ENCODE measurements at places on chromosomes 13 and 19.

DNA sequence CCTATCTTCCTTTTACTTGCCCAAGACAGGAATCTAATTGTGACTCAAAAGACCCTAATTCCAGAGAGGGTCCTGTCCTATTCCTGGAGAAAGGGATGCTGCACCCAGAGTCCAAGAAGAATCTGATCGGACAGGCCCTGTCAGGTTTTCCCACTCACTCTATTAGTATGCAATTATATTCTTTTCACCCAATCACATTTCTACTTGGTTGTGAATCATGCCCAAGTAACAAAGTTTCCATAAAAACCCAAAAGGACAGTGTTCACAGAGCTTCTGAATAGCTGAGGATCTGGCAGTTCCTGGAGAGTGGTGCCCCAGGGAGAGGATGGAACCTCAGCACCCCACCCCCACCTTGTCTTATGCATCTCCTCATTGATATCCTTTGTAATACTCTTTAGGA, 135.3 kb upstream of the SLITRK5 start:
- H3K27ac ChIP-seq, result no peak overlapping the region
- H3K4me3 ChIP-seq, result no peak overlapping the region
- no peak for DNase-seq
- H3K36me3 ChIP-seq, result no peaks in the 10 kb centered on the region

GRCh38 chr19:39446365-39447084, 1.1 kb downstream of the SUPT5H start:
- no peaks in the 10 kb centered on the region for H3K27me3 ChIP-seq
- H3K36me3 ChIP-seq, result no peaks in the 10 kb centered on the region
- DNase-seq, result no peak
- peak overlapping the region; percentile 97 for H3K27ac ChIP-seq

- no peak overlapping the region for H3K27ac ChIP-seq
- no peaks in the 10 kb centered on the region for H3K27me3 ChIP-seq
- DNase-seq, result peak; percentile 3
- no peaks in the 10 kb centered on the region for H3K4me1 ChIP-seq
- H3K36me3 ChIP-seq, result no peaks in the 10 kb centered on the region
Observed at GRCh38 chr19:366205-366783, 21.7 kb upstream of the MIER2 start.

- no peaks in the 10 kb centered on the region for H3K27me3 ChIP-seq
- H3K36me3 ChIP-seq, result no peaks in the 10 kb centered on the region
- peaks cover 14% of the 10 kb centered on the region for H3K4me1 ChIP-seq
Observed at GRCh38 chr13:24688950-24689349, 8.7 kb downstream of the ATP12A start.

GRCh38 chr19:34475975-34476594, 5.5 kb upstream of the WTIP start:
- peaks cover 13% of the 10 kb centered on the region for H3K4me1 ChIP-seq
- no peak overlapping the region for H3K4me3 ChIP-seq
- no peak for DNase-seq
- H3K27ac ChIP-seq, result no peak overlapping the region

- peaks cover 95% of the 10 kb centered on the region for H3K4me1 ChIP-seq
- peak; percentile 64 for DNase-seq
- no peaks in the 10 kb centered on the region for H3K36me3 ChIP-seq
- no peak overlapping the region for H3K4me3 ChIP-seq
Observed at GRCh38 chr19:18488838-18489626, 32.8 kb downstream of the ELL start.
